ENCODE measurements at places on chromosomes 4 and X.

- no peak for DNase-seq
Observed at GRCh38 chrX:135892781-135893180, 463 bp downstream of the CT45A10 start.

DNA sequence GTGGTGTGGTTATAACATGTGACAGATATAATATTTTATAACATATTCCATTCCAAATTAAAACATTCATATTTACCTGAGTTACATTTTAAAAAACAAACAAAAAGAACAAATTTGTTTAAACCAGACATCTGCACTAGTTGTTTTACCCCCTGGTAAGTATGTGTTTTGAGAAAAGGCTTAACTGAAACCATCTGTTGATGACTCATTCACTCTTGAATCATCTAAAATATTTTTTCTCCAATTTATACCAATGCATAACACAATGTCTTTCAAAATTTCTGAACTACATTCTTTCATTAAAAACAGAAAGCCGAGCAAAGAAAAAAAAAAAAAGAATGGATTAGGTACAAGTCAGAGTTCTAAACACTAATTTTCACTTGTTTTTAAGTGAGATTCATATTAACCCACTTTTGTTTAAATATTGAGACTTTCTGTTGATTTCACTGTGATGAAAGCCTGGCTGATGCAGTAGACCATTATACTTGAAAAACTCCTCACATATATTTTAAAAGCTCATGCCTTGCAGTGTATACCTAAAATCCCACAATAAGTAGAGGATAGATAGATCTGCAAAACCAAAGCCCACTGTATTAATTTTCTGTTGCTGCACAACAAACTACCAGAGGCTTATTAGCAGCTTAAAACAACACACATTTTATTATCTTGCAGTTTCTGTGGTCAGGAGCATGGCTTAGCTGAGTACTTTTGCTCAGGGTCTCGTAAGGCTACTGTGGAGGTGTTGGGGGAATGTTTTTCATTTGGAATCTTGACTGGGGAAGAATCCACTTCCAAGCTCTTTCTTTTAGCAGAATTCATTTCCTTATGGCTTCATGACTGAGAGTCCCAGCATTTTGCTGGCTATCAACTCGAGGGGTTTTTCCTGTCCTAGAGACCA, 221.5 kb downstream of the PCDH18 start:
- no peak for DNase-seq

- DNase-seq, result no peak
Observed at GRCh38 chr4:157219711-157220370, 687 bp upstream of the GRIA2 start.

- DNase-seq, result no peak
Observed at GRCh38 chr4:106614441-106614840, 245.9 kb upstream of the GIMD1 start.

DNA sequence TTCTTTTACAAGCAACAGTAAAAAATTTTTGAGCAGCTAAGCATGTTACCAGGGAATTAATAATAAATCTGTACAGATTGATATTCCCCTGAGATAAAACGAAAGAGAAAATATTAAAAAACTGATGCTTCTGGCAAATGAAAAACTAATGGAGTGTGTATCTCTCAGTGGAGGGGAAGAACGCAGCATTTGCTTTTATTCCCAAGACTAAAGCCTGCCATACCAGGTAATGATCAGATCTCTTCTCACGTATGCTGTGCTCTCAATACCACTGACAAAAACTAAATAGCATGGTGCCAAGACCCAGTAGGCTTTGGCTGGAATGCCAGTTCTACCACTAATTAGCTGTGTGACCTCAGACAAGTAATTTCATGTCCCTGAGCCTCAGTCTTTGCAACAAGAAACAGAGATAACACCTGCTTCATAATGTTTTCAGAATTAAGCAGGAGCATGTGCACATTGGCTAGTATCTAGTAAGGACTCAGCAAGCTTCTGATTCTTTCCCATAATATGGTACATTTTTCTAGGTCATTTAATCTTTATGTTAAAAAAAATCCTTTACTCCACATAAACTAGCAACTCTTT, 179.6 kb downstream of the CENPC start:
- no peak for DNase-seq

GRCh38 chrX:107776649-107777535, 641 bp upstream of the NCBP2L start:
- peak; percentile 55 for DNase-seq

DNA sequence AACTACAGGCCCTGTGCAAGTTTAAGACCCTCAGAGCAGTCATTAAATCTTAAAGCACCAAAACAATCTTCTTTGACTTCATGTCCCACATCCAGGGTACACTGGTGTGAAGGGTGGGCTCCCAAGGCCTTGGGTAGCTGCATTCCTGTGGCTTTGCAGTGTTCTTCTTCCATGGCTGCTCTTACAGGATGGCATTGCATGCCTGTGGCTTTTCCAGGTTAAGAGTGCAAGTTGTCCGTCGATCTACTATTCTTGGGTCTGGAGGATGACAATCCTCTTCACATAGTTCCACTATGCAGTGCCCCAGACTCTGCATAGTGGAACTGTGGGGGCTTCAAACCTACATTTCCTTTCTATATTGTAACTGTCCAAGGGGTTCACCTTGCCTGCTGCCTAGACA, 494.5 kb downstream of the CFAP47 start:
- DNase-seq, result no peak

GRCh38 chr4:995311-996026, 2.3 kb upstream of the SLC26A1 start:
- DNase-seq, result no peak

GRCh38 chr4:177239878-177240277, 69.8 kb upstream of the NEIL3 start:
- no peak for DNase-seq

All from activated CD4-positive, alpha-beta T cell treated with anti-CD3 and anti-CD28 coated beads for 24 hours (primary cell).